H54 (cell line): ENCODE measurements at places on chromosomes 5 and 9.

DNA sequence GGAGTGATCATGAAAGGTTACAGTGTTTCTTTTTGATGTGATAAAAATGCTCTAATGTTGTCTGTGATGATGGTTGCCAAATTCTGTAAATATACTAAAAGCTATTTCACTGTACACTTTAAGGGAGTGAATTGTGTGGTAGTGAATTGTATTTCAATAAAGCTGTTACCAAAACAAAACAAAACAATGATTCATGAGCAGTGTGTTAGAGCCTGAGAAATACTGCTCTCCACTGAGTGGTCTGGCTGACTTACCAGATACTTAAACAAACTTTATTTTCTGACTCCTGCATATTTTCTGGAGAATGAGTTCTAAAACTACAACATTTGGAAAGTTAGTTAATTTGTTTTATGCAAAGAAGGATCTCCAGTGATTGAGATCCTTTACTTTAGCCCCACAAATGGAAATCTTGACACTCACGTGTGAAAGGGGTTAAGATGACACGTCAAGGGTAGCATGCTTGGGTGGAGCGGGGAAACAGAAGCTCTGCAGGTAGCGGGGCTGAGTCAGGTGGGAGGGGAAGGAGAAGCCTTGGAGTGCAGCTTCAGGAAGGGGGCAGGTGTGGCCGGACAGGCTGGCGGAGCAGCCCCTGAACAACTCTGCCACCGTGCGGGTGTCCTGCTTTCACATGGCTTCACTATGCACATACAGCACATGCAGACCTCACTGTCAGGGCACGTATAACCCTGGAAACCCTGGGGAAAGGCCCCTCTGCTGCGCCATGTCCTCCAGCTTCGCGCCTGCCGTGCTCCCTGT, 256.7 kb downstream of the IRX1 start:
- DNase-seq, result no peak

DNA sequence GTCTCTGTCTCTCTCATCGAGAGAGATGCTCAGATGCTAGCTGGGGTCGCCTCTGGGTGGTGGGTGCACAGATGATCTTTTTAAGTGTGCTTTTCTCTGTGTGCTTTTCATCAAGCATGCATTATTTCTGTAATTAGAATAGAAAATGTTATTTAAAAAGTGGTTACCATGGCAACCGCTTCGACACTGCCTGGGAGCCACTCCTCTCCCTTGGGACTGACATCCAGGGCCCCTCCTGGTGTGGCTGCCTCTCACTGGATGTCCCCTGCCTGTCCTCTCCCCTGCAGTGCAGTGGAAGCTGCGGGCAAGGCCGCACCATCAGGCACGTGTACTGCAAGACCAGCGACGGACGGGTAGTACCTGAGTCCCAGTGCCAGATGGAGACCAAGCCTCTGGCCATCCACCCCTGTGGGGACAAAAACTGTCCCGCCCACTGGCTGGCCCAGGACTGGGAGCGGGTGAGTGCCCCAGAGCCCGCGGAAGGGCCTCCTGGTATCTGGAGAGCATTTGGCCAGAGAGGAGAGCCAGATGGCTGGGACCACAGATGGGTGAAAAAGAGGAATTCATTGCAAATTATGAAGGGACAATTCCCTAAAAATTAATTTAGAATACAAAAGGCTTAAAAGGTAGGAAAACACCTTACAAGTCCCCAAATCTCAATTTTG, 34.7 kb downstream of the ADAMTSL2 start:
- DNase-seq, result no peak

- no peak for DNase-seq
Measured at GRCh38 chr5:119344231-119344630, 11.6 kb upstream of the TNFAIP8 start.

DNA sequence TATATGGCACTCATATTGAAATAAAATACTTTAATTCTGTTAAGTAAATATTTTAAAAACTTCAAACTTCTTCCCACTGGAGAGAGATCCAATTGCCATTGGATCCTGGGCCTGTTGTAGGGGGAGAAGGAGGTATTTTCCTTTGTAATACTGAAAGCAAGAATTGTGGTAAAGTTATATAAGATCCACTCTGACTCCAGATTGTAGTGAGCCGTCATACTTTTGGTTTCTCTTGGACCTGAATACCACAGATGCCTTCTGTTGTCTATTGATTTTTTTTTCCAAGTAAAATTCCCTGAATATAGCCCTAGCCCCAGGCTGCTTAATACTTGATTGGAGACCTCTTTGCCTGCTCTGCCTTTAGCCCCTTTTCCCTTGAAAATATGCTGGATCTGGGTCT, 86.9 kb downstream of the ATG10 start:
- DNase-seq, result no peak

- DNase-seq, result no peak
Measured at GRCh38 chr9:70352802-70353201, 61.7 kb downstream of the KLF9 start.
